CD4-positive, alpha-beta T cell treated with Interleukin-4 for 4 hours (primary cell): ENCODE measurements at places on chromosomes 4 and X.

GRCh38 chrX:71098302-71098701 is 2.7 kb downstream of the FOXO4 start:
- peak; percentile 78 for DNase-seq

- DNase-seq = no peak
Observed at GRCh38 chr4:76753814-76754213, 144.1 kb downstream of the SOWAHB start.

GRCh38 chr4:52748432-52748831 is 2.8 kb downstream of the ERVMER34-1 start:
- no peak for DNase-seq

DNA sequence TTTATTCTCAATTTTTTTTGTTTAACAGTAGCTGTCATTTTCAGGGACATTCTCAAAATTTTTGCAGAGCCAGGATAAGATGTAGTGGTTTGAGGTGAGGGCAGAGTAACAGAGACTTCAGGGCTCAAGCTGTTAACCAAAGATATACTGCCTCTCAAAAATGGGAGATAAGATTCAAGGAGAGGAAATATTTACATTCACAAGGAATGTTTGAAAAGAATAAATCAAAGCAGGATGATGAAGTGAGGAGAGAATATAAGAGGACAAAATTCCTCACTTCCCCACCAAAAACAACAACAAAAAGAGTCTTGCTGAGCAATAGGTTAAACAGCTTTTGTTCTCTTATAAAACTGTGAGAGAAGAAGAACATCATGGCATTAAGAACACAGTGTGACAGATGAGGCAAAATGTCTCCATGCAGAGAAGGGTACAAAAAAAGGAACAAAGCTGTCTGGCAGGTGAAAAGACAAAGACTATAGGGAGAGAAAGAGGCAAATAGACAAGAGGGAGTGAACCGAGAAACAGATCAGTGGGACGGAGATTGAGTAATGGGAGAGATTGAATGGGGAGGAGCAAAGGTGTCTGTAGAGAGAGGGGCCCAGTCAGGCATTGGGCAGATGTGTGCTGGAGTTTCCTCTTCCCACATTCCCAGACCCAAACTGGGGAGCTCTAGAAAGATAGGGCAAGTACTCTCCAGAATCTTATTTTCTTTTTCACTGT is 106.1 kb upstream of the TMEM150C start:
- DNase-seq = no peak

DNA sequence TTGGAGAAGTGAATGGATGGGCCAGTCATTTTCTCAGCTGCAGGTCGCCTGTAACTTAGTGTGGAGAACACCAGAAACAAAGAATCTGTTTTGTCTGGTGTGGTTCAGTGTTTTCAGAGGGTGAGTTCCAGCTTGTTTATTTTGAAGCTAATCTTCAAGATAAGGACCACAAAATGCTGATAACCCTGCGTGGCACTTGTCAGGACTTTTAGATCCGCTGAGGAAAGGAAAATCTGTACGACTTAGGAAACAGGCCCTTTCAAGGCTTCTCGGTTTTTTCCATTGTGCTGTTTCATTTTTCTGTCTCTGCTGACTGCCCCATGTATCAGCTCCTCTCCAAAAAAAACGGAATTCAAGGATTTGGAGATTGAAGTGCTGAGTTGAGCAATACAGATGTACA is 8.7 kb upstream of the ANAPC4 start:
- DNase-seq = no peak

DNA sequence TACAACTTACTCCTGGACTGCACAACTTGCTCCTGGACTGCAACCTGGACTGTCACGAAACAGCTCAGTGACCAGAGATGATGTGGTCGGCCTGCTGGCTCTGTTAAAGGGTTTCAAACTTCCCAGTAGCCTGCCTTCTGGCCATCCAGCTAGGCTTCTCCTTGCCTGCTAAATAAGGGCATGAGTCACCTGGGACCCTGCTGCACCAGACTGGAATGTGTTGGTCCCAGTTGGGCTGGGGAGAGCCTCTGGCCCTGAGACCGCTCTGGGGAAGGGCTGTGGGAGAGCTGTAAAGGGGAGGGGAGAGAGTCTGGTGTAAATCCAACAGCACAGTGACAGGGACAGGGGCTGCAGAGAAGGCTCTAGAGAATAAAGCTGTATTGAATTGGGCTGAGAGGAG is 165.8 kb downstream of the VSIG4 start:
- DNase-seq = no peak

GRCh38 chr4:134345244-134345643 is 143.7 kb upstream of the PABPC4L start:
- no peak for DNase-seq

- DNase-seq = no peak
Observed at GRCh38 chrX:94831364-94831763, 1157.4 kb downstream of the FAM133A start.

- no peak for DNase-seq
Observed at GRCh38 chr4:29320947-29321620, 1399.1 kb upstream of the PCDH7 start.

GRCh38 chr4:81499840-81500239 is 28.1 kb upstream of the RASGEF1B start:
- DNase-seq = no peak

- no peak for DNase-seq
Observed at GRCh38 chr4:173498023-173498422, 32.0 kb downstream of the HAND2 start.
